ENCODE measurements at places on chromosomes 3 and 15. TPM values are rescaled to one million over a fixed set of nuclear protein-coding genes. Genes with fewer than 3 reads are reported as not detected.

Gene NTRK3
- 3.1 TPM for polyA plus RNA-seq

Gene STRIT1
- 0.97 TPM for polyA plus RNA-seq

Gene RPP14
- 21.5 TPM for polyA plus RNA-seq

Gene USP3
- polyA plus RNA-seq, result 32.7 TPM

Gene CD96
- polyA plus RNA-seq, result 4.1 TPM

Gene CLRN1
- 8.7 TPM for polyA plus RNA-seq

Gene ARGFX
- not detected for polyA plus RNA-seq

Gene MYL3
- 6.7 TPM for polyA plus RNA-seq

Gene TMEM108
- 2.8 TPM for polyA plus RNA-seq

Gene TBC1D2B
- polyA plus RNA-seq, result 44.6 TPM

Gene TICRR
- polyA plus RNA-seq, result 3.9 TPM

Gene LTK
- 14.7 TPM for polyA plus RNA-seq

Gene GPR176
- 9.4 TPM for polyA plus RNA-seq

Gene ACOX2
- 96.9 TPM for polyA plus RNA-seq

Gene GHSR
- not detected for polyA plus RNA-seq

Gene CACNA1D
- 58.2 TPM for polyA plus RNA-seq

Gene ALDH1L1
- 40.4 TPM for polyA plus RNA-seq

Gene ASB14
- polyA plus RNA-seq, result 0.78 TPM

Gene TRIM71
- polyA plus RNA-seq, result 3.6 TPM

Gene SOX2
- polyA plus RNA-seq, result 1.8 TPM

Gene CYP19A1
- 8.3 TPM for polyA plus RNA-seq

Gene RBPMS2
- 7.7 TPM for polyA plus RNA-seq

Gene FMN1
- 0.88 TPM for polyA plus RNA-seq

Gene ARHGAP11A
- polyA plus RNA-seq, result 15.3 TPM

Gene KCNMB2
- 6.0 TPM for polyA plus RNA-seq

Gene FOXL2
- not detected for polyA plus RNA-seq

Gene PPP1R14D
- polyA plus RNA-seq, result 14.0 TPM

Gene C3orf49
- 0.33 TPM for polyA plus RNA-seq

Gene BMF
- 9.2 TPM for polyA plus RNA-seq

Gene FGD5
- 6.3 TPM for polyA plus RNA-seq

Gene GRAMD1C
- 14.4 TPM for polyA plus RNA-seq

Gene CCR2
- 1.3 TPM for polyA plus RNA-seq

Gene CHST13
- polyA plus RNA-seq, result 57.2 TPM

Gene IVD
- polyA plus RNA-seq, result 51.2 TPM

Gene SLC2A2
- 202 TPM for polyA plus RNA-seq

Gene ACTRT3
- polyA plus RNA-seq, result 12.8 TPM

Gene ADGRG7
- 56.1 TPM for polyA plus RNA-seq

Gene CPNE4
- polyA plus RNA-seq, result 2.9 TPM

Gene PLCH1
- polyA plus RNA-seq, result 7.4 TPM

Gene NR2C2
- 51.0 TPM for polyA plus RNA-seq
